ENCODE measurements at places on chromosomes 3 and 15. TPM values are rescaled to one million over a fixed set of nuclear protein-coding genes. Genes with fewer than 3 reads are reported as not detected.

MUC20 gene
- 0.73 TPM for total RNA-seq

EXD1 gene
- total RNA-seq, result not detected

RNF7 gene
- total RNA-seq, result 146 TPM

TERB2 gene
- not detected for total RNA-seq

CKMT1B gene
- total RNA-seq, result 3.8 TPM

SEMA5B gene
- total RNA-seq, result 0.21 TPM

CPNE9 gene
- 0.14 TPM for total RNA-seq

GALNT15 gene
- 0.05 TPM for total RNA-seq

CADM2 gene
- 0.27 TPM for total RNA-seq

SLC6A20 gene
- not detected for total RNA-seq

ANKRD28 gene
- 43.6 TPM for total RNA-seq

OIP5 gene
- 15.0 TPM for total RNA-seq

KBTBD12 gene
- total RNA-seq, result not detected

GNAT1 gene
- not detected for total RNA-seq

MAP1A gene
- 0.69 TPM for total RNA-seq

PLSCR2 gene
- total RNA-seq, result not detected

FAM107A gene
- total RNA-seq, result not detected

DNAH1 gene
- 1.1 TPM for total RNA-seq

INSYN1 gene
- 1.5 TPM for total RNA-seq

NRROS gene
- not detected for total RNA-seq

ACAN gene
- total RNA-seq, result 0.33 TPM

CCRL2 gene
- total RNA-seq, result 0.18 TPM

OR5H6 gene
- total RNA-seq, result not detected

MCTP2 gene
- total RNA-seq, result not detected

EFHB gene
- 0.72 TPM for total RNA-seq

CHRNA3 gene
- total RNA-seq, result 0.46 TPM

BCL2A1 gene
- 18.5 TPM for total RNA-seq

TTC21A gene
- 1.9 TPM for total RNA-seq

B3GALNT1 gene
- total RNA-seq, result 0.10 TPM

ARGFX gene
- not detected for total RNA-seq

AADACL2 gene
- not detected for total RNA-seq

SLC12A1 gene
- total RNA-seq, result not detected

CHSY1 gene
- total RNA-seq, result 24.6 TPM

C15orf61 gene
- total RNA-seq, result 4.4 TPM

CYP1A1 gene
- total RNA-seq, result 1.6 TPM

CCDC33 gene
- total RNA-seq, result 7.3 TPM

GOLGA8G gene
- total RNA-seq, result not detected

LMCD1 gene
- total RNA-seq, result 71.6 TPM

FGD5 gene
- total RNA-seq, result 0.03 TPM

HHLA2 gene
- 0.13 TPM for total RNA-seq

ALDH1A3 gene
- 19.5 TPM for total RNA-seq

CD80 gene
- not detected for total RNA-seq

SPTBN5 gene
- 0.24 TPM for total RNA-seq

GOLGA8K gene
- 0.89 TPM for total RNA-seq

C3orf18 gene
- 2.5 TPM for total RNA-seq

C3orf20 gene
- 0.05 TPM for total RNA-seq
